Activated effector memory CD4-positive, alpha-beta T cell treated with anti-CD3 and anti-CD28 coated beads, Interleukin-2, amount 50 U/mL, for 16 hours (primary cell): ENCODE measurements at places on chromosomes 5 and 9.

DNA sequence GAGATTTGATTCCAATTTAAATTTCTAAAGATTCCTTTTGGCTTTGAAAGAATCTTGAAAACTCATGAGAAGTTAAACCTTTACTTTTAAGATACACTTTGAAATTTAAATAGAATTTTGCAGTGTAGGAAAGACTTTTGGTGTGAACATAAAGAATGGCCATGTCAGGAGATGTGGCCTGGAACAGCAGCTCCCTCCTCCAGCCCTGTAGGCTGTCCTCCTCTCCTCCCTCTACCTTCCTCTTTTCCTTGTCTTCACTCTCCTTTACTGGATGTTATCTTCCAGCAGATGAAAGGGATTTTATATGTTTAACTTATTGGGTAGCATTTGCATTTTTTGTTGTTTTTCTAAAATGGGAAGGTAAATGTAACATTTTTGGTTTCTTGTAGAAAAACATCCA lies 18.9 kb downstream of the ASPN start:
- no peak for DNase-seq

DNA sequence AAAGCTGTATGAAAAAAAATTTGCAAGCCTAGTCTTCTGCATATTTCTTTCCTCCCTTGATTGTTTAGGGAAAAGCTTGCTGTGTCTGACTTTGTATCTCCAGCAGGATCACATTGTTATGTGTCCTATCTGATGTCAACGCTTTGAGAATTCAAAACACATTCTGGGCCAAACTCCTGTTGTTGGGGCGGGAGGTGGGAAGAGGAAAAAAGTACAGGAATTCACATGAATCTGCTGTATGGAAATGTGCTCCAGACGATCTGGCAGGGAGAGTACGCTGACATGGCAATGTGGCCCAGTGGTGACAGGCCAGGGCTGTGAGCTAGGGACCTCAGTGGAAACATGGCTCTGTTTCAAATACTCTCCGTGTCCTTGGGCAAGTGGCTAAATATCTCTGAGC lies 87.4 kb upstream of the GNA14 start:
- no peak for DNase-seq

DNA sequence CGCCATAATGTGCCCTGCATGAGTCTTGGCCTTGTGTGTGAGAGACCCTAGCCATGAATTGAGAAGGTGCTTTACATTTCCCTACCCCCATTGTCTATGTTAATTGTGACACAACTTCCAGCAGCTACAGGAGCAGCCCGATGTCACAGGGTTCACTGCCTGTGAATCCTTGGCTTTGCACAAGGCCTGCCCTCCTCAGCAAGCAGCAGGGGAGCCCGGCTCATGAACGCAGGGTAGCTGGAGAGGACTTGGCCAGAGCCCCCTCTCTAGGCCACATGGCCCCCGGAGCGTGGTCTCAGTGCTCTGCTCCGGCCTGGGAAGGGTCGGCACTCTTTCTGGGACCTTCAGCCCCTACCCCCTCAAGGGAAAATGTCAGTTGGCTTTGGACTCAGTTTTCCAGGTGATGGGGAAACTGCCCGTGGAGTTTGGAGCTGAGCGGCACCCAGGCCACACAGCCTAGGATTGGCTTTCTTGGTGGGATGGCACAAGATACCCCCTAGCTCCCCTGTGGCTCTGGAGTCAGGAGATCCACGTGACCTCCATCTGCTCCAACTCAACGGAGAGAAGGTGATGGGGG lies 160.8 kb downstream of the DAB2IP start:
- DNase-seq = no peak

DNA sequence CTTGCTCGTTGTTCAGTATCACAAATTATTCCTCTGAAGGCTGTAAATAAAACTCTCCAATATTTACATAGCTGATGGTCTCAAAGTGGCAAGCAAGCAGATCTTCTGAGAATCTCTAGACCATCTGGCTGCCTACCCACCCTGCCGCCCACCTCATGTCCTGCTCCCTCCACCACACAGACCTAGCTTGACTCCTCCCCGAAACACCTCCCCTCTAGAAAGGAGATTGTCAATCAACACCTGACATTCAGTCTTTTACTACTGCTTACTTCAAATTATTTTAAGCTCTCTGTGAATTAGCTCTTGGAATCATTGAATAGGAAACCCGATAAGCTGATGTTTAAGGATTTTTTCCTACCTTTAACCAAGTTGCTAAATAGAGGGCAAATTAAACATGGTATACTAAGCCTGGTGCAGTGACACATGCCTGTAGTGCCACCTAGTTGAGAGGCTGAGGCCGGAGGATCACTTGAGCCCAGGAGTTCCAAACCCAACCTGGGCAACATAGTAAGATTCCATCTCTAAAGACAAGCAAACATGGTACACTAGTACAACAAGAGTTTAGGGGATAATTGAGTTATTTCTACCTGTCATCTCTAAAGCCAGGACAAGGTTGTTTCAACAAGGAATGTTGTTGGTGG lies 10.9 kb upstream of the SOWAHA start:
- no peak for DNase-seq

DNA sequence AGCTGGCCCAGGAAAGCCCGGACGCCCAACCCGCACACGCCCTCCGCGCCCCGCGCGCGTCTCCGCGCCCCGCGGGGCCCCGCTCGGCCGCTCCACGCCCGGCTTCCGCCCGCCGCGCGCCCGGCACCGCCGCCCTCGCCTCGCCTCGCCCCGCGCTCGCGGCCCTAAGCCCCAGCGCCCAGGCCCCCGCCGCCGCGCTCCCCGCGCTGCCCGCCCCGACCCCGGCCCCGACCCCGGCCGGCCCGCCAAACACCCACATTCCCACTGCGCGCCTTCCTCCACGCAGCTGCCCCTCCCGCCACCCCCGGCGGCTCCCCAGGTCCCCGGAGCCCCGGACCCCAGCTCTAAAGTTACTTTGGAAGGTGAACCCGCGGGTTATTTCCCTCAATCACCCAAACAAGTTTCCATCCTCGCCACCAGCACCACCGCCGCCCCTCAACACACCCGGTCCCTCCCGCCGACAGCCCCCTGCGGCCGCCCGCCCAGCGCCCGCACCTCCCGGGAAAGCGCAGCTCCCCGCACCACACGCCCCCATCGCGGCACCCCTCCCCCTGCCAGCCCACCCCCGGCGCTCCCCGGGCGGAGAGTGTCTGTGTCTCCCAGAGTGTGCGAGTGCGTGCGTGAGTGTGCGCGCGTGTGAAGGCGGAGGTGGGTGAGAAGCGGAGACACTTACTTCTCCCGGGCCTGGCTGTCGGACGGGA lies 439 bp downstream of the SSBP2 start:
- DNase-seq = peak; percentile 73
